Sigmoid colon (tissue), 7 donors: ENCODE measurements at places on chromosomes 5 and 9. TPM values are rescaled to one million over a fixed set of nuclear protein-coding genes. Genes with fewer than 3 reads are reported as not detected.

The CAPSL gene
- total RNA-seq: not detected

DNA sequence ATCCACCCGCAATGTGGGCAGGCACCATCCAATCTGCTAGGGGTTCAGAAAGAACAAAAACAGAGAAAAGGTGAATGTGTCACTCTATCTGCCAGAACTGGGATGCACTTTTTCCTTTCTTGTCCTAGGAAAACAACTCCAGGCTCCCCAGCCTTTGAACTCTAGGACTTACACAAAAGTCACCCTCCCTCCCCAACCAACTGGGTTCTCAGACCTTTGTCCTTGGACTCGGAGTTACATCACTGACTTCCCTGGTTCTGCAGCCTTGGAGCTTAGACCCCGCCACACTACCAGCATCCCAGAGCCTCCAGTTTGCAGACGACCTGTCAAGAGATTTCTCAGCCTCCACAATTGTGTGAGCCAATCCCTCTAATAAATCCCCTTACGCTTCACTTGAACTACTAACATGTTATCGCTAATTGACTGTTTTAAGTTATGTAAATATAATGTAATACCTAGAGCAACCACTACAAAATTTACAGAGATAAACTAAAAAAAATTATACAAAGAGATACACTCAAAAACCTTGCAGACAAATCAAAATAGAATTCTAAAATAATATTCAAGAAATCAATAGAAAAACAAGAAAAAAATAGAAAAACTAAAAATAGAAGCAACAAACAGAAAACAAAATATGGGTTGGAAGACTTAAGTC, 5.3 kb upstream of the UBLCP1 start:
- DNase-seq: no peak

The SLC28A3 gene
- not detected for total RNA-seq

DNA sequence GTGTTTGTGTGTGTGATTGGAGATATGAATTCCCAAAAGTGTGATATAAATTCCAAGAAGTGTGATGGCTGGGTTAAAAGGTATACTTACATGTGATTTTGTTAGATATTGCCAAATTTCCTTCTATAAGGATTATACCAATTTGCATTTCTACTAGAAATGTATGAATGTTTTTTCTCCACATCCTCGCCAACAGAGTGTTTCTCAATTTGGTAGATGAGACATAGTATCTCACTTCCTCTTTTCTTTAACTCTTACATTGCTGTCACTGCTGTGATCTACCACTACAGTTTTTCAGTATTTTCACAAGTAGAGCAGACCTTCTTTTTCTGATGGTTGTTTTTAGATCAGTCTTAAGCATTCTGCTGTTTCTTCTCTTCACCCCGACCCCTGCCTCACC, 111.3 kb downstream of the FER start:
- no peak for DNase-seq

The TMEFF1 gene
- 6.1 TPM for total RNA-seq

GRCh38 chr5:96871686-96872085, 4.6 kb upstream of the ERAP2 start:
- DNase-seq: no peak

GRCh38 chr5:179623906-179624741, 653 bp upstream of the HNRNPH1 start:
- DNase-seq: peak; percentile 77

DNA sequence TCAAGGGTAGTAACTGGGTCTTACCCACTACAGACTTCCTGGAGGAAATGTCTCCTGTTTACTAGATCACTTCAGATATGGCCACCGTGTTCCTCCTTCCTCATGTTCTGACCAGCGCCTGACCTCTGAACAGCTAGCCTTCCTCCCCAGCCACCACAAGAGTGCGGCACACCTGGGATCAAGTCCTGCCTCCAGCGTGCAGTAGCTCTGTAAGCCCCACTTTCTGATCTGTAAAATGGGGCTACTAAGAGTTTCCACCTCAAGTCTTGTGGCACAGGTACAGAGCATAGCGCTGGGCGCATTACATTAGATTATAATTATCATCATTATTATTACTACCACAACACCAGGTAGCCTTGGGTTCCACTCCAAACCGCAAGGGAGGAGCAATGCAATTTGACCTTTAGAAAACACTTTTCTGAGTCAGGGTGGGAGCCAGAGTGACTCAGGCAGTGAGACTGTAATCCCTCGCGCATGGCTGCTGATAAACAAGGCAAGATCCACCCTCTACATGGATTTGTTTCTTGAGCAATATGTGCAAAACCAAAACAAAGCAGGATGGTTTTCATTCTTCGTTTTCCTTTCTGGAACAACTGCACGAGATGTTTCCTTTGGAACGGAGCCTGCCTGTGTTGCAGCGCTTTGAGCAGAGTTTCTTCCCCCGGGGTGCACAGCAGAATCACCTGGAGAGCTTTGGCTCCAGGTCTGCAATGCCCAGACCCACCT, 65.0 kb upstream of the ANGPTL2 start:
- peak; percentile 94 for DNase-seq
